ENCODE measurements at places on chromosomes 4 and X.
A peak's percentile ranks its signal among the peaks of the same experiment; 100 is the strongest.

DNA sequence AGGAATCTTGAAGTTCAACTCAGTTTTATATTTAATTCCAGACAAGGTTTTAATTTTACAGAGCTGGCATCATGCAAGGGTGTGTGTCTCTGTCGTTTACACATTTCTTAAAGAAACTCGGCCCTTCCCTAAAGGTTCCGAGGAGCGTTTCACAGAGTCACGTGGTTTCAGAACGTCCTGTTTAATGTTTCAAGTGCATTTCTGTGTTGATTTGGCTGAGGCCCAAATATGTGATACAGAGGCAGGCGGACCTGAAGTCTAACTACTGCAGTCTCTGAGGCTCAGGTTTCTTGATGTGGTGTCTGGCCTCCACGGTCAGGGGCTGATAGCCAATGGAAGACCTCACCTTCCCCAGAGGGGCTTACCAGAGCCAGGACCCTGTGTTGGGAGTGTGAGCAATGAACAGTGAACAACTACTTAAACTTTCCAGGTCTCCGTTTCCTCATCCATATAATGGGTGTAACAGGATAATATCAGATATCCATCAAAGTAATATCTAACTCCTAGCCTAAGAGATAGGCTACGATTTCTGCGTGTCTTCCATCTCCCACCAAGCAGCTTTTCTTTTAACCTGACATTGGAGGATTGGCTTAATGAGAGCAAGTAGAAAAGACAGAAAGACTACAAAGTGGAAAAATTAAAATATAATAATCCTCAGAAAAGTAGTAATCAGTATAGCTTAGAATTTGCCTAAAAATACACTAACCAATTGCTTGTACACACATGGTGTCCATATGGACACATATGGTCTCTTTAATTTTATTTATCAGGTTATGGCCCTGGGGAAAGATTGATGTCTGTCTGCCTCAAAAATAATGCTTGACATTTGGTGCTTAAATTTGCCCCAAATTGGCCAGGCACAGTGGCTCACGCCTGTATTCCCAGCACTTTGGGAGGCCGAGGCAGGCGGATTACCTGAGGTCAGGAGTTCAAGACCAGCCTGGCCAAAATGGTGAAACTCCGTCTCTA is 50.0 kb upstream of the TRIM2 start:
- DNase-seq, result peak; percentile 26

GRCh38 chrX:101117701-101118100 is 19.7 kb downstream of the CENPI start:
- no peak for DNase-seq

- no peak for DNase-seq
These were observed 95.8 kb upstream of the EGFL6 start for GRCh38 chrX:13473442-13474163.

DNA sequence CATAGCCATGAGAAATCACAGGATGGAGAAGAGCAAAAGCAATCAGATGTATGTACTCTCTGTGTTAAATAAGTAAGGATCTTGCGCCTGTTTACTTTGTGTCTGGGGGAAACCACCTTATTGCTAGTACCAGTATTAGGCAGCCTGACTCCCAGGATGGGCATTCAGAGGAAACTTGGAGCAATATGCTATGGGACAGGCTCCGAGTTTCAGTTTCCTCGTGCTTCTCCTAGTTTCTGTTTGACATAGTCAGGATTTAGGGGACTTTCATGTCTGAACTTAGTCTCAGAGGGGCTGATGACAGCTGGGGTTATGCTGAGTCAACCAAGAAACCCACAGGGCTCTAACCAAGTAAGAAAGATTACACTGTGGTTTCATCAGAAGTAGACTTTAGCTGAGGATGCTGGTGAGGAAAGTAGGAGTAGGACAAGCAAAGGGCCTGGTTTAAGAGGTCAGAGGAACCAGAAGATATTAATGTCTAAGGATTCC is 13.5 kb downstream of the NSUN7 start:
- DNase-seq, result no peak

DNA sequence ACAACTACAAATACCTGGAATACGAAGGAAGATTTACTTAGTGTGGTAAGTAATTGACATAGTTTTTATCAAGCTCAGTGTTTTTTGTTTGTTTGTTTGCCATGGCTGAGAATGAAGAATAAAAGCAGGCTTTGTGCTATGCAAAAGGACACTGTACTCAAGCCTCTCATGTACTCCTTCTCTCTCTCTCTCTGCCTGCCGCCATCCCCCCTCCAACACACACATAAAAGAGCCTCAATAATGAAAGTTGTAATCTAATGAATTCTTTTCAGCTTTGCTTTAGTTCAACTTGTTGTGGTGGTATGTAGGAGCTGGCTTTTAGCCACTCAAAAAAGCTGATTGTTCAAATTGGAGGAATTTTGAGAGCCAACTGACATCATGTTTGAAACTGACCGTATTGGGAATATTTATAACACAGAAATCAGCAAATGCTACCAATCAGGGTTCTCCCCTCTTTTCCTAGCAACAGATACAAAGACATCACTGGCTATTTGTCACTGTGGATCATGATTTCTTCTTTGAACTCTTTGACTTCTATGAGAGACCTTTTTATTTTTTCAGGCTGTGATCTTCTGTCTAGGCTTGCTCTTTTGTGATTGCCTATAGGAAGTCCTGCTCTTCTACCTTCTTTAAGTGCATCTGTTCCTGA is 1148.8 kb downstream of the RAPGEF2 start:
- DNase-seq, result no peak
